ENCODE measurements at places on chromosomes 5 and 9.

DNA sequence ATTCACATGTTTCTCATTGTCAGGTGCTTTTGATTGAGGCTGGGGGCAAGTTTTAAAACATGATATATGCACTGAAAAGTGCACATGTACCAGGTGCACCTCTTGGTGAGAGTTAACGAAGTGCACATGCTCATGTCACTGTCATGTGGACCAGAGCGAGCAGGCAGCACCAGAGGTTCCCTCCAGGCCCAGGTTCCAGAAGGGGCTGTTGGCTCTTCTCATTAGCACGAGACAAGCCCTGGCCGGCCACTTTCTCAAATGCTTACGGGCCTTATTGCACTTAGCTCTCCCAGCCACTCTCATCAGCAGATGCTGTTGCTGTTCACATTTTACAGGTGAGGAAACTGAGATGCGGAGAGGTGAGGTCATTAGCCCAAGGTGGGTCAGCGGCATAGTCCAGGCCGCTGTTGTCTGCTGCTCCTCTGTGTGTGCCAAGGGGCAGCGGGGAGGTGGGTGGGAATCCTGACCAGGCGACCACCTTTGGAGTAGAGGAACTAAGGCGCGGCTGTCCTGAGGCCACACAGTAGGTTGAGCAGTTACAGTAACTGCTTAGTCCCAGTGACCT lies 27.4 kb downstream of the TENT4A start:
- no peak for DNase-seq

- no peak for DNase-seq
These were observed 28.7 kb upstream of the TIMD4 start for GRCh38 chr5:156991714-156992113.

DNA sequence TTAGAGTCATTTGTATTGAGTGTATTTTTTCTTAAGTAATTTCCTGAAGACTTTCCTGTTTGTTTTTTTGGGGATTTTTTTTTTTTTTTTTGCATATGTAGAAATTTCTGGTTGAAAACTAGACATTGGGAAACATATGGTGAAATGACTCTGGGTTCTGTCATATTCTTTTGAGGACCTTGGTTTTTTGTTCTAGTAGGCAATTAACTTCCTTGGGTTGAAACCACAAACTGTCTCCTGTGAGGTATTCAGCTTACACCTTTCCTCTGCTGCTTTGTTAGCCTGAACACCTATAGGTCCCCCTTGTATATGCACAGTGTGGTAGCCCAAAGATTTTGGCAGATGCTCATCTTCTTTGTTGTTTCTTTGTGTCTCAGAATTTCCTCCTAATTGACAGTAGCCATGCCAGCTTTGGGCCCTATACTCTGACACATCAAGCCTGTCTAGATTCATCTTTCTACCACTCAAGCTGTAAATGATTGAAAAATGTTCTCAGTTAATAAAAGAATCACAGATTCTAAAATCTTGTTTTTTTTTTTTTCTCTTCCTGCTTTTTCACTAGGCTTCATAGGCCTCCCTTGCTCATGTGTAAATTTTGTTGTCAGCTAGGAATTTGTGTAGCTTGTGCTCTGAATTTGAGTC lies 140.6 kb downstream of the COMMD10 start:
- no peak for DNase-seq

GRCh38 chr9:137369911-137370764 lies 52.8 kb downstream of the EXD3 start:
- no peak for DNase-seq

GRCh38 chr9:114355821-114356220 lies 26.2 kb downstream of the ORM2 start:
- no peak for DNase-seq

GRCh38 chr5:153893817-153894216 lies 144.9 kb downstream of the FAM114A2 start:
- no peak for DNase-seq

GRCh38 chr9:20649381-20649780 lies 27.1 kb upstream of the MLLT3 start:
- DNase-seq = no peak

DNA sequence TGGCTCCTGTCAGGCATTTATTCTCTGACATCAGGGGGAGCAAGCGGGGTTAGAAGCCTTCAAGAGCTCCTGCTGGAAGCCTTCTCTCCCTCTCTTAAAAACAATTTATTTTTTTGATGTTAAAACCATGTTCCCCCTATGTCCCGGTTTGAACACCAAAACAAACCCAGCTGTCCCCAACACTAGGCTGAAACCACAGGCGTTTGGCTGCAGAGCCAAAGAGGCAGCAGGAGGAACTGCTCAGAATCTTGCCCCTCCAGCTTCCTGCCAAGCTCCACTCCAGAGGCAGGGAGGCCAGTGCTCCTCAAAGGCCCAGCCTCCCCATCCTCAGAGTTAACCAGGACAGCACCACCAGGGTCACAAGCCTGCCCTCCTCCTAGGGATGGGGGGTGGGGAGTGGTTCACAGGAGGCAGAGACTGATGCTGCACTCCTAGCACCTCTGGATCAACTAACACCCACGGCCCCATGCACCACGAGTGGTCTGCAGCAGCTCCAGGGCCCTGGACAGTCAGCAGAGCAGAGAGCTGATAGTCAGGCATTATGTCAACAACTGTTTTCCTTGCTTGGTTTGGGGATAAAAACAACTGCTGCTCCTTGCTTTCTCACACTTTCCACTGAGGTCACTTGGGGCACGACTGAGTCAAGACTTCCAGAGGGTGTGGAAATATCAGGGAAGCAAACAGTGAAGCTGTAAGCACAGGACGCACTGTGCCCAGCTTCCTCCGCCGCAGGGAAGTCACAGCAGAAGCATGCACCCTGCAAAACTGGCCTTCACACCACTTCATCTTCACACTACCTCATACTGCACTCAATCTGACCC lies 96.5 kb upstream of the ADRA1B start:
- no peak for DNase-seq

GRCh38 chr5:179319123-179319522 lies 26.1 kb downstream of the ADAMTS2 start:
- no peak for DNase-seq

DNA sequence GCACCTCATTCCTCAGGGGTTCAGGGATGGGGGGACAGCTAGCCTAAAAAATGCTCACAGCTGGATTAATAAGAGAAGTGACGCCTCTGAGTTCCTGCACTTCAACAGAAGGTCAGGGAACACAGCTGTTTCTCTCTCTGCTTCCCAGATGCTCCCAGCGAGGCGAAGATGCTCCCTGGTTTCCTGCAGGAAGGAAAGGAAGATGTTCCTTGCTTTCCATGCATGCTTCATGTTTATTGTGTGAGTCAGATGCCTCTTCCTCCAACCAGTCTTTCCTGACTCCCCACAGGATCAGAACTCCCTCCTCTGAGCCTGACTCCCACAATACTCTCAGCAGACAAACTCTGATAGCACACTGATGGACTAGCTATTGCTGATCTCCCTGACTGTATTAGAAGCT lies 71.9 kb downstream of the MFAP3 start:
- DNase-seq = no peak

DNA sequence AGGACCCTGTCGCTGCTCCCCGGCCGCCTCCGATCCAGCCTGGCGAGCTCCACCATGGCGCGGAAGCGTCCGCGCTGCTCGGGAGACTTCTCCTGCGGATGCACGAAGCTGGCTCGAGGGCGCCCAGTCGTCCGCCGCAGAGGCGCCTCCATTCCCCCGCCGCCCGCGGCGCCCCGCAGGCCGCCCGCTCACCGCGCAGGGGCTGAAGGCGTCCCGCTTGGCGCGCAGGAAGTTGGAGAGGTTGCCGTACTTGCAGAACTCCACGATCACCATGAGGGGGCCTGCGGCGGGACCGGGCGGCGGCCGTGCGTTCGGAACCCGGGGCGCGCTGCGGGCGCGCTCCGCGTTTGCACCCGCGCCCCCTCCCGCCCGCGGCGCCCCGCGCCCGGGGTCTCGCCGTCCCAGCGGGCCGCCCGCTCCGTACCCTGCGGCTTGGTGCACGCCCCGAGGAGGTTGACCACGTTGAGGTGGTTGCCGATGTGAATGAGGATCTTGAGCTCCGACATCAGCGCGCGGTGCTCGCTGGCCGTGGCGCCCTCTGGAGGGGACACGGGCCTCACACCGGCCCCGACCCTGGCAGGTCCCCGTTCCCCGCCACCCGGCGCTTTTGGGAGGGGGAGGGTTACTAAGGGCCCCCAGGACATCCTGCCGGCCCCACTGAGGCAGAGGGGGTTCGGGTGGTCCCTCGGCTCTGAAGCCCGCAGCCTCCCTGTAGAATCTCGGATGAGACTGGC lies 27.7 kb upstream of the SCGB3A1 start:
- no peak for DNase-seq

DNA sequence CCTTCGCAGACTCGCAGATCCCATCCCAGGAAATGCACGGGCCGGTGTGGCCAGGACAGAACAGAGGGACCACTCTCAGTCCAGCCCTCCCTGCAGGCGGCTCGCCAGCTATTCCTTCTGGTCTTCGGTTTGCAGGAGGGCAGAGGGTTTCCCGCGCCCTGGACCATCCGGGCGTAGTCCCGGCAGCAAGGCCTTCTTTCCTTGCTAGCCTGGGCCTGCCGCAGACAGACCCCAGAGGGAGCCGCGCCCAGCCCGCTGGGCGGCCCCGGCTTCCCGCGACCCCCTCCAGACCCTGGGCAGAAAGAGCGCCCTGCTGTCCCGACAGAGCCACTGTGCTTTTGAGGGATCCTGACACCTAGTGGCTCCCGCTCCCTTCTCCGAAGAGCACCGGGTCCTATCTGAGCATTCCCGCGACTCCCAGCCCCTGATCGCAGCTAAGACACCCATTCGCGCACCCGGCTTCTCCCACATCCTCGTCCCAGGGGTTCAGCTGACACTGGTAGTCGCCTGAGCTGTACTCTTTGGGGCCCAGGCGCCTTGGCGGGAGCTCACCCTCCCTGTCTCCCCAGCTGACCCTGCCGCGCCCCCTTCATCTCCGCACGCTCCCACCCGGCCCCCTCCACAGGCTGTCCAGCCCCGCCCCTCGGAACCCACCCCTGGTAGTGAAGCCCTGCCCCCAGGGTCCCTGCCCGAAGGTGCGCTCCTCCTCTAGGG lies 1.1 kb downstream of the CFAP90 start:
- no peak for DNase-seq

DNA sequence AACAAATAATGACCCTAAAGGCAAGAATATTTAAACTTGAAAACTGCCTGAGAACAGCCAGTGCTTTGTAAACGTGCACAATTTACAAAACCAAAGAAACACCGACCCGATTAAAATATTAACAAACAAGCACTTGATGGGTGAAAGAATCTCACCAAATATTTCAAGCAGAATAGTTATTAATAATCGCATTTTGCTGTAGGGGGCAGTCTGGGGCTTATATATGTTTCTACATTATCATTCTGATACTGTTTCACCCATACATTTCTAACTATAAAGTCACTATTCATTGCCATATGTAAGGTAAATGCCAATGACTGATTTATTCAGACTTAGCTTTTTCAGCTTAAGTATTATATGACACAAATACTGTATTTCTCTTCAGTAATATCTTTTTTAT lies 37.7 kb downstream of the UBAP2 start:
- no peak for DNase-seq

GRCh38 chr9:88721495-88722279 lies 186.7 kb downstream of the NXNL2 start:
- DNase-seq = no peak

- DNase-seq = no peak
These were observed 159.8 kb upstream of the LHFPL2 start for GRCh38 chr5:78808380-78808779.

GRCh38 chr9:136541179-136541578 lies 4.7 kb downstream of the NOTCH1 start:
- DNase-seq = no peak

DNA sequence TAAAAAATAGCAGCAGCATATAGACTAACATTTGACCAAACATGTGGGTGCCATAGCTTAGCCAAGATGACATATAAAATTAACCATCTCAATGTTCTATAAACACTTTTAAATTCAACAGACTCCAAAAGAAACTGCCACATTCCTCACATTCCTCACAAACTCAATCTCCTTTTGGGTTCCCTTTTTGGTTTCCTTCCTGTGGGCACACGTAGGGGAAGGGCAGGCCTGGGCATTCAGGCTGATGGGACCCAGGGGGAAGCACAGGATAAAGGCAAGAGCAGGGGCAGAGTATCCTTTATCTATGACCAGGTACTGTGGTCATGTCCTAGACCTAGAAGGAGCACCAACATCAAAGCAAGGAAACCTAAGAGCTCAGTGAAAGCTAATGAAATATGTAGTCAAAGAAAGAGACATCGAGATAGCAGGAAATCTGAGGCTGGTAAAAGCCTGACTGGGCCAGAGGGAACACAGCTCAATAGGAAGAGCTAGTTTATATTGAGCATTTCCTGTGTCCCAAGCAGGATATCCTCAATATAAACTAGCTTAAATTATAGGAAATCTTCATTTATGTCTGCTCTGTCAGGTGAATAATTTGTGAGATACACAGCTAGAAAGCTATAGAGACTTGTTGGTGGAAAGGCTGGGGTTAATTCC lies 13.6 kb upstream of the ERAP1 start:
- DNase-seq = no peak

- DNase-seq = no peak
These were observed 151.5 kb downstream of the SLC12A2 start for GRCh38 chr5:128234928-128235641.

DNA sequence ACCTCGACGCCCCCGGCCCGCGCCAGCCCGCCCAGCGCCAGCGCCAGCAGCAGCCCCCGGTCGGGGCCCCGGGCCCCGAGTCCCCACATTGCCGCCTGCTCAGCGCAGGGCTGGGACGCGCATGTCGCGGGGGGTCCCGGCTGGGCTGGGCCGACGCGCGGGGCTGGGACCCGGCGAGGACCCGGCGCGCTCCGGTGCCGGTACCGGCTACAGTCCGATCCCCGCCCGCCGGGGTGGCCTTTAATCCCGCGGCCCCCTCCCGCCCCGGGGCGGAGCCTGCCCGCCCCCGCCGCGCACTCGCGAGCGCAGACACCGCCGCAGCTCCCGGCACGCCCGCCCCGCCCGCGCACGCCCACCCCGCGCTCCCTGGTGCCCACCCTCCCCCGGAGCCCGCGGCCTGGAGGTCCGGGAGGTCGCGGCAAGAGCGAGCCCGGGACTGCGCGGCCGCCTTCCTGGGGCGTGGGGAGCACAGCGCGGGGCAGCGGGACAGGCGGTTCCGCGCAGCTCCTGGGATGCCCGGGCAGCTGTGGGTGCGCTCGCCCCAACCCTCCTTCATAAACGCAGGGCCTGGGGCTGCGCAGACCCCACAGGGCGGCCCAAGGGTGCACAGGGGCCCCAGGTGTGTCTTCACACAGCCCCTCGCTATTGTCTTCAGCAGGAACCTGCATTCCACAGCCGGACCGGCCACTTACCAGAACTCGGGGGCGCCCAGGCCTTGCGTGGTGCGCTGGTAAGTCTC lies at the start of gene SLC9A3:
Gene SLC9A3 (minus strand): TSS at position 216 of the 739 bp plus-strand sequence.
- DNase-seq = no peak
